Activated naive CD8-positive, alpha-beta T cell treated with anti-CD3 and anti-CD28 coated beads for 36 hours (primary cell): ENCODE measurements at places on chromosomes 6 and 20. TPM values are rescaled to one million over a fixed set of nuclear protein-coding genes. Genes with fewer than 3 reads are reported as not detected.

The ZNF334 gene
- total RNA-seq = 5.8 TPM

The KIF6 gene
- total RNA-seq = 0.62 TPM

The PNISR gene
- total RNA-seq = 91.6 TPM

The LY6G6F gene
- not detected for total RNA-seq

The ME1 gene
- not detected for total RNA-seq

The RIPOR2 gene
- total RNA-seq = 75.2 TPM
